ENCODE measurements at places on chromosomes 3 and 15.

DNA sequence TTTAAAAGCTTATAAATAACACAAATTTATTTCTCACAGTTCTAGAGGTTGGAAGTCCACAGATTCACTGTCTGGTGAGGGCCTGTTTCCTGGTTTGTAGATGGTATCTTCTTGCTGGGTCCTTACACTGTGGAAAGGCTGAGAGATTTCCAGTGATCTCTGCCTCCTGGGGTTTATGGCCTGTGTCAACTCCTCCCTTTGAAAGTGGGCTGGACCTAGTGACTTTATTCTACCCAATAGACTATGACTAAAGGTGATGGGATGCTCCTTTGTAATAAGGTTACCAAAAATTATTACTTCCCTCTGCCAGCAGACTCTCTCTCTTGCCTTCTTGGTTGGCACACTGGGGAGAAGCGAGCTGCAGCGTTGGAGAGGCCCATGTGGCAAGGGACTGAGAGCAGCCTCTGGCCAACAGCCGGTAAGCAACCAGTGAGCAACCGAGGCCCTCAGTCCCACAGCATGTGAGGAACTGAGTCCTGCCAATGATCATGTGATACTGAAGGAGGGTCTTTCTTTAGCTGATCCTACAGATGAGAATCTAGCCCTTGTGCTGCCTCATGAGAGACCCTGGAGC, 14.0 kb upstream of the COPG1 start:
- no peak for DNase-seq

GRCh38 chr15:39236375-39236774, 344.5 kb upstream of the THBS1 start:
- no peak for DNase-seq

DNA sequence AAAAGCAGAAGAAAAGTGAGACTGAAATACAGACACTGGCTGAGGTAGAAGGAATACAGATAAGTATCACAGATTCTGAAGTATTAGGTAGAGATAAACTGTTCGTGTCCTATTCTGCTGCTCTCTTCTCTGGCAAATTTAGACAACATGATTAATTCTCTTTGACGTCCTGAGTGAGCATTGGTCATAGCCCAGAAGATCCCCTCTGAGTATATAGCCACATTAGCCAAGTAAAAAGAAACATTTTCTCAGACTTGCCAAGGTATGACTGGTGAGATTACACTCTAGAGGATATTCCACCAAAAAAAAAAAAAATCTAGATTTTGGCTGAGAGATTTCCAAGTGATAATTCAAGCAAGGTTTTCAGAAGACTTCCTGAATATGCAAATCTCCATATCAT, 111.4 kb upstream of the ALCAM start:
- DNase-seq, result no peak

- DNase-seq, result no peak
These were observed 16.6 kb downstream of the TICRR start for GRCh38 chr15:89591834-89592233.

- DNase-seq, result no peak
These were observed 828.0 kb upstream of the DPPA4 start for GRCh38 chr3:110165370-110165743.
